ENCODE measurements at places on chromosomes 3 and 15.

GRCh38 chr3:197197334-197197733, 101.1 kb downstream of the DLG1 start:
- DNase-seq = no peak

GRCh38 chr3:130640027-130640426, 106.6 kb downstream of the PIK3R4 start:
- DNase-seq = no peak

- DNase-seq = no peak
Measured at GRCh38 chr15:63157891-63158431, 684 bp upstream of the RPS27L start.

- no peak for DNase-seq
Measured at GRCh38 chr3:153233986-153234385, 72.0 kb downstream of the RAP2B start.

DNA sequence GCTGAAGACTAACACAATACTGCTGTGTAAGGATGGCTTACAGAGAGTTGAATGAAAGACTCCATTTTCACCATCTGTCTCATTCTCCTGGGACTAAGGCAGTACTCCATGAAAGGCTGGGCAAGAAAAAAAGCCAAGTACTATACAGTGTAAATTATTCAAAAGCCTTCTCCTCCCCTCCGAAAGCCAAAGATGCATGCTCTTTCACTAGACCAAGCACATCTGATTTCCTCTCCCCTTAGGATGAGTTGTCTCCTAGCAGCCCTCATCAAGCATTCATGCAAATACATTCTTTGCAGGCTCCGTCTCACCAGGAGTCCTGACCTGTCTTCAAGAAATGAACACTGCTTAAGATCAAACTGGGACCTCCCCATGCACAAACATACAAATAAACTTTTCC, 133.5 kb upstream of the THBS1 start:
- no peak for DNase-seq

GRCh38 chr3:149086232-149086988, at the start of gene HLTF:
TSS of gene HLTF (minus strand) at chr3:149086533. CDS start at chr3:149086336, 197 bp downstream.
- DNase-seq = peak; percentile 74

Measured in activated gamma-delta T cell (primary cell).